A549 treated with CpdA at 1 μM for 4 hours (cell line): ENCODE measurements at places on chromosomes 11 and 22. TPM values are rescaled to one million over a fixed set of nuclear protein-coding genes. Genes with fewer than 3 reads are reported as not detected.

Gene MMP12
- total RNA-seq, result 0.02 to 0.09 TPM in 2 of 5 replicates, not detected in the others

Gene GNAZ
- total RNA-seq, result 2.1 to 2.8 TPM (median 2.6 TPM) in 5 replicates

Gene SLC22A12
- total RNA-seq, result not detected in 5 replicates

Gene PITPNB
- total RNA-seq, result 43.6 to 64.2 TPM (median 46.5 TPM) in 5 replicates

Gene CNTF
- total RNA-seq, result 1.2 to 2.0 TPM (median 1.4 TPM) in 5 replicates

Gene GSTT2B
- total RNA-seq, result 0.28 to 0.48 TPM (median 0.40 TPM) in 4 of 5 replicates, not detected in the other

Gene FDXACB1
- 1.5 to 2.0 TPM (median 1.7 TPM) in 5 replicates for total RNA-seq

Gene CHRDL2
- 2.5 to 5.7 TPM (median 4.3 TPM) in 5 replicates for total RNA-seq

Gene TBX10
- total RNA-seq, result not detected in 5 replicates

Gene OR4D5
- not detected in 5 replicates for total RNA-seq

Gene DTX4
- total RNA-seq, result 4.0 to 5.3 TPM (median 4.9 TPM) in 5 replicates

Gene ZFTA
- total RNA-seq, result 5.7 to 7.1 TPM (median 6.9 TPM) in 5 replicates

Gene CDC42EP1
- total RNA-seq, result 27.2 to 39.2 TPM (median 36.6 TPM) in 5 replicates

Gene RASL10A
- total RNA-seq, result 0.13 to 0.32 TPM (median 0.24 TPM) in 4 of 5 replicates, not detected in the other

Gene MUC2
- total RNA-seq, result 0.09 to 0.54 TPM (median 0.21 TPM) in 5 replicates

Gene TRIM22
- 0.57 to 1.1 TPM (median 0.82 TPM) in 5 replicates for total RNA-seq

Gene DNAJB7
- not detected in 5 replicates for total RNA-seq

Gene MOGAT2
- total RNA-seq, result not detected in 5 replicates

Gene GAS2L1
- 18.3 to 33.6 TPM (median 29.1 TPM) in 5 replicates for total RNA-seq

Gene IL17REL
- total RNA-seq, result not detected in 5 replicates

Gene EFEMP2
- total RNA-seq, result 0.71 to 1.1 TPM (median 0.85 TPM) in 5 replicates

Gene OTOG
- total RNA-seq, result not detected in 5 replicates

Gene BCL2L13
- 34.0 to 43.2 TPM (median 34.4 TPM) in 5 replicates for total RNA-seq
